ENCODE measurements at places on chromosomes 5 and 9.

- DNase-seq: no peak
These were observed 626.7 kb downstream of the CCDC171 start for GRCh38 chr9:16179566-16179965.

GRCh38 chr5:78699552-78700153 lies 51.1 kb upstream of the LHFPL2 start:
- DNase-seq: peak; percentile 43

DNA sequence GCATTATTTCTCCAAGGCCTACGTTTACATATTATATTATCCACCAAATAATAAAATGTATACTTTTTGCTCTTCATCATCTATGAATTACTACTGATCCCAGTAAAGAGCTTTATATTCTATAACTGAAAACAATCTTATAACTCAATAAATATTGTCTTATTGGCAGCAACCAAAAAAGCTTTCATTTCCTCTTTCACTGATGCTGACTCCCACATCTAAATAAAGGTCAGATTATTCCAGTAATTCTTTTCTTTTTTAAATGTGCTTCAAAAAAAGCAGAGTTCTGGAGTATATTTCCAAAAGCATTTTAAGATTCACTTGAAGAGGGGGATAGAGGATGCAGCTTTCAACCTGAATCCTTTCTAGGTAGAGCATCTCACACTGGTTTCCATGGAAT lies 75.3 kb upstream of the NR4A3 start:
- no peak for DNase-seq

DNA sequence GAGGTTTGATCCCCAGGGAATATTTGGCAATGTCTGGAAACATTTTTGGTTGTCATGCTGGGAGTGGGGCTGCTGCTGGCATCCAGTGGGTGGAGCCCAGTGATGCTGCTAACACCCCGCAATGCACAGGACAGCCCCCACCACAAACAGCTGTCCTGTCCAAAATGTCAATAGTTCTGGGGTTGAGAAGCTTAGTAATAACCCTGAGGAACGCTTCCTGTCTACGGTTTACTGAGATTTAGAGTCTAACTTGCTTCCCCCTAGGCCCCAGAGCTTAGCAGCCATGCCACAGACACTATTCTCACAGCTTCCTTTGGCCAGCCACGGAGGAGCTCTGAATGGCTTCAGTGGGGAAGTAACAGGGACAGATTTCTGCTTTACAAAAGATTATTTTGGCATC lies 66.5 kb downstream of the MSX2 start:
- DNase-seq: no peak

GRCh38 chr9:114033397-114034103 lies 44.5 kb downstream of the AMBP start:
- DNase-seq: no peak

GRCh38 chr9:110141227-110141793 lies 66.6 kb downstream of the C9orf152 start:
- DNase-seq: no peak

DNA sequence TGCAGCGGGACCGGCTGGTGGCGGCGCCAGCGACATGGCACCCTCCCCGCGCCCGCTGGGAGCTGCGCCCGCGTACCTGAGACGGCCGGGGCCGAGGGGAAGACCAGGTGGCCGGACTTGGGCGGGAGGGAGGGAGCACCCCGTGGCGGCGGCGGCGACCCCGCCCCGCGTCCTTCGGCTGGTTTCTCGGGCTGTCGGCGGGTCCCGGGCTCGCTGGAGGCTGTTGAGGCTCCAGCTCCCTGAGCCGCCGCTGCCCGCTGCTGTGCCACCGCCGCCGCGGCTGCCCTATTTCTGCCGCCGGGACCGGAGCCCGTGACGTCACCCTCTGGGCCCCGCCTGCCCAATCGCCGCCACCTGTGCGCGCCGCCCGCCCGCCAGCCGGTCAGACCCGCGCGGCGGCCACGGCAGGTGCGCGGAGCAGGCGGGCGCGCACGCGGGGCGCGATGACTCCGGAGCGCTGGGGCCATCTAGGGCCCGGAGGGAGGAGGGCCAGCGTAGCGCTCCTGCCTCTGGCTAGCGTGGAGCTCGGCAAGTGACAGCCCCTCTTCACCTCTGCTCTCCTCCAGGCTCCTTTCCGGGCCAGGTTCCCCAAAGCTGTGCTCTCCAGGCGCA lies at the start of gene FSTL4:
Gene FSTL4 (minus strand): TSS at position 293 of the 612 bp plus-strand sequence.
- peak; percentile 36 for DNase-seq

DNA sequence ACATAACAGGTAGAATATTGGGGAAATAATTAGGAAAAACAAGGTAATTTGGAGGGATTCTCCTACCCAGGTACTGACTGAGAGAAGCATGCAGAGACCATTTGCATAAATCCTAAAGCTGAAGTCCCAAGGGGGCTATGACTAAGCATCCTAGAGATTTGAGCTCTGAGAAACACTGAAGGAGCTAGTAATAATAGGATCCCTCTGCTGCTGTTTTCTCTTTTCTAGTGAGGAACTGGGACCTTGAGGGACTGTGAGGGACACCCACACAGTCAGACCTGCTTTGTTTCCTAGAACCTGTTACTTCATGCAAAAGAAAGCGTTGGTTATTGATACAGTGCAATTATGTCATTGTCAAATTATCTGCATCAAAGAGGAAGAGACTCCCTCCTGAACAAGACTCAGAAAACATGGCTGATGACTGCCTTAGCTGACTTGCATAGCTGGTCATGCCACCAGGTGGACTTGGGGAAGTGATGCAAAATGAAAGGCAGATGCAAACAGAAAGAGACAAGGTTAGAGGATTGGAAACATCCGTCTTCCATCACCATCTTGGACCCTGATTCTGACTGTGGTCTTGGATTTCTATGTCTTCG lies 335.4 kb downstream of the NTRK2 start:
- no peak for DNase-seq

GRCh38 chr5:20434786-20435185 lies 446.8 kb upstream of the CDH18 start:
- DNase-seq: no peak

DNA sequence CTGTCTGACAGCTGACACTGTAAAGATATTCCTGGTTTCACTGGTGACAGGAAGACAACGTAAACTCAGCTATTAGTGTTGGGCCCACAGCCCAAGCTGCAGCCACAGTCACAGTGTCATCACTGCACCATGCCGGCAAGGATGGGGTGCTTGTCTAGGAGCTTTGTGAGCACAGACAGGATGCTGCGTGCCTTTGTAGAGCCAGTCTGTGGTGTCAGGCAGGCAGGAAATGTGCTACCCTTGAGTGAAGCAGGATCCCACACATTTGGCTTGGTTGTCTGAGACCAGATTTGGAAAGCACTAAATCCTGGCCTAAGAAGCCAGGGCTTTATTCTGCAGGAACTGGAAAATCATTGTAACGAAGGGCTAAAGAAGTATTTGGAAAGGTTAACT lies 121.6 kb upstream of the ADAMTS16 start:
- DNase-seq: no peak

GRCh38 chr5:1750469-1750868 lies 49.2 kb downstream of the MRPL36 start:
- no peak for DNase-seq

DNA sequence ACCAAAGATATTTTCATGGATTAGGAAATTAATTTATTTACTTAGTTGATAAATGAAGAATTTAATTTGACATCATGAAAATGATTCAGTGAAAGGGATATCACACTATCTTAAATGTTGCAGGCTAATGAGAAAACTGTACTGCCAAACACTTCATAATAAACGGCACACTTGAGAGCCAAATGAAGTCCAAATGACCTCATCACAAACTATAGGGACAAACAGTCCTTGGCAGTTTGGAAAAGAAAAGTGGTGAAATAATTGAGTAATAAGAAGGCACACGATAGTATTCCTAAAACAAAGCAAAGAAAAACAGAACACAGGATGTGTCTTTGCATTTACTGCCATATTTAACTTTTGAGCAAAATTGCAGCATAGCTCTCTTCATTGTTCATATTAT lies 116.9 kb upstream of the TLR4 start:
- no peak for DNase-seq

GRCh38 chr5:69224520-69224919 lies 10.2 kb upstream of the CDK7 start:
- no peak for DNase-seq

DNA sequence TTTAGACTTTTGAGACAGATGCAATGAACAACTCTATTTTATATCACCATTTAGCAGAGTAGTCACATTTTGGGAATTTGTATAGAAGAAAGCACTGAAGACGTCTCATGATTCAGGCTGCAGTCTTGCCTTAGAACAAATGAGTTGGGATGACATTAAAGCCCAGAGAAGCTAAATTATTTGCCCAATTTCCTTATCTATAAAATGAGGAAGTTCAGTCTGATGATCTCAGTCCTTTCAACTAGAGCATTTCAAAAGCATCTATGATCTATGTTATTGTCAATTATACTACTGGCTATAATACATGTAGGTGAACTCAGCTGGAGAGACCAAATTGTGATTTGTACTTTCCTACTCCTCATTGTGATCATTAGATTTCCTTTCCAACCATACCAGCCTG lies 154.1 kb downstream of the OSTF1 start:
- DNase-seq: no peak

GRCh38 chr9:27802418-27802817 lies 229.1 kb upstream of the C9orf72 start:
- DNase-seq: no peak

- no peak for DNase-seq
These were observed 7.6 kb upstream of the KCNV2 start for GRCh38 chr9:2709645-2710101.

GRCh38 chr5:88688984-88689667 lies 193.9 kb downstream of the MEF2C start:
- DNase-seq: no peak

- DNase-seq: no peak
These were observed 698.8 kb upstream of the C9orf72 start for GRCh38 chr9:28272127-28272526.

DNA sequence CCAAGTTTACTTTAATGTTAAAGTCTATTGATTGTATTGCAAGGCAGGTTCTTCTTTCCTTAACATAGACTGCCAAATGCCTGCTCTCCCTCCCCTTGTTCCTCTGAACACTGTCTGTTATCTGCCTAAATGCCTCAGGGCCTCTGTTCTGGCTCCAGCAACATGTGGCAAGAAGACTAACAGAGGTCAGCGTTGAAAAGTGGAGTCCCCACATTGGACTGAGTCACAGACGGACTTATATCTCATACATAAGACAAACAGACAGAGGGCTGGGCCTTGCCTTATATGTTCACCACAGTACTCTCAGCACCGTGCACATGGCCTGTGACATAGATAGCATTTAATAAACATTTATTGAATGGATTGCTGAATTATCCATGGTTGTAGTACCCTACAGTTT lies 91.4 kb downstream of the TSSK1B start:
- no peak for DNase-seq

- no peak for DNase-seq
These were observed 21.5 kb downstream of the SNAPC3 start for GRCh38 chr9:15444141-15444540.

- DNase-seq: no peak
These were observed 162.5 kb downstream of the SPOCK1 start for GRCh38 chr5:137336565-137337120.

GRCh38 chr9:126216826-126217225 lies 109.8 kb upstream of the MVB12B start:
- no peak for DNase-seq

DNA sequence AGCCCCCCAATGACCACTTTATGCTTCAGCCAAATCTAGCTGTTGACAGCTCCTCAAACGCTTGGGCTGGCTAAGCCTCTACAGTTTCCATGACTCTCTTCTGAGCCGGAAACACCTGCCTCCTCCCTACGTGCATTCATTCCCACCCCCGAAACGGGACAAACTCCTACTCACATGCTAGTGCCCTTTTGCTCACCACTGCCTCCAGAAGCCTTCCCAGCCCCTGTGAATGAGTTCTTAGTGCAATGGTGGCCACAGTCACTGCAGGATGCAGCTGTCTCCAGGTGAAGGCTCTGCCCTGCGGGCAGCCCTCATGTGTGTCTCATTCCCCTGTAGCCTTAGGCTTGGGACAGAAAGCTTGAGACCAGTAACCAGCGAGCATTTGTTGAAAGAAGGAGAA lies 68.8 kb upstream of the DAB2IP start:
- DNase-seq: no peak

DNA sequence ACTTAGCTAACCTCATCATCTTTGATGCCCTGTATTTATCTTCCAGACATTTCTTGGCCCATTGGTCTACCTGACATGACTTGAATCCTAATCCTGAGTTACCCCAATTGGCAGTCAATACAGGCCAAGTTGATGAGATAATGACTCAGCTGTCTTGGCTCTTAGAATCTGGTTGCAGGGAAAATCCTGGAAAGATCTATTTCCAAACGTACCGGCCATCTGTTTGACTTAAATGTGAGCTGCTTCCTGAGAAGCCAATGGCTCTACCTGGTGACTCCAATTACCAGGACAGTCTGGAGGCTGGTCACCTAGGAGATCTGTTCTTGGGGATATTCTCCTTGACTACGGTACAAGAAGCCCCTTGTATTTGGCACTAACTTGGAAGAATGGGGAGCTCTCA lies 475.2 kb upstream of the BRINP1 start:
- no peak for DNase-seq

GRCh38 chr5:142432961-142433360 lies 108.1 kb upstream of the SPRY4 start:
- no peak for DNase-seq

DNA sequence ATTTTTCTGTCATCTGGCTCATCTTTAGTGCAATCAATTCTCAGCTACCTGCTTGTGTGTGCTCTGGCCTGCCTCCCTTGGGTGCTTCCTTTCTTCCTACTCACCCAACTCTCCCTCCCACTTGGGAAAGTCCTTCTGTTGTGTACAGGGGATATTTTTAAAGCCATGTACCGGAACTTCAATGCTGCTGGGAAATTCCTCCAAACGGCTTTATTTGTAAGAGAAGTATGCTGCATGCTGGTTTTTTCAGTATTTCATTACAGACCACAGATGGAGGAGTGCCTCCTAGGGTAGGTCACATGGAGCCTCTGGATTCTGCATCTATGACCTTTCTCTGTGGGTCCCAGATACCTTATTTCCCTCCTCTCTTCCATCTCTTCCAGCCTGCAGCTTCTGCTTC lies 5.4 kb upstream of the HMHB1 start:
- DNase-seq: no peak

- no peak for DNase-seq
These were observed 670 bp upstream of the PURA start for GRCh38 chr5:140113180-140113698.

DNA sequence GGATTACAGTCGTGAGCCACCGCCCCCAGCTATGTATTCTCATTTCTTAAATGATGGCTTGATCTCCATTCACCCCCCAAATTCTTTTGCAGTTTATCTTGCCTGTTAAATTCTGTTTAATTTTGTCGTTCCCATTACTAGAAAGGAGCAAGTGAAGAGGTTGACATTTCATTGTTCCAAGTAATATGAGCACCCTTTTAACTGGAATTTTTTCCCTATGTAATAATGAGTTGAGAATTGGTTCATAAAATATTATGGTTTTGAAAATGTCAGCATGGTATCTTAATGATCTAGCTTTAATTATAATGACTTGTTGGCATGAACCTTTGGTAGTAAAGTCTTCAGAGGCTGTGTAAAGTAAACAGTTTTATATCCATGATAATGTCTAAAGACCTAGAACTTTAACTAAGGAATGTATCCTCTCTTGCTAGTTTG lies 37.4 kb downstream of the F2RL2 start:
- no peak for DNase-seq

GRCh38 chr9:119240546-119240945 lies 128.7 kb downstream of the BRINP1 start:
- no peak for DNase-seq

GRCh38 chr5:130323804-130324454 lies 419.7 kb downstream of the CHSY3 start:
- no peak for DNase-seq

- DNase-seq: no peak
These were observed 111.7 kb downstream of the PCSK1 start for GRCh38 chr5:96321345-96321744.

Measured in NCI-H460 (cell line).